ENCODE measurements at places on chromosomes 16 and 17. TPM values are rescaled to one million over a fixed set of nuclear protein-coding genes. Genes with fewer than 3 reads are reported as not detected.

Gene GNG13
- total RNA-seq = not detected

Gene PSMD3
- 83.4 TPM for total RNA-seq

Gene ADGRG1
- total RNA-seq = 18.6 TPM

Gene MYO15B
- total RNA-seq = 48.2 TPM

Gene KRT28
- total RNA-seq = not detected

Gene SLC47A1
- total RNA-seq = 4.6 TPM

Gene ZNF597
- 2.0 TPM for total RNA-seq

Gene MYO19
- 20.0 TPM for total RNA-seq

Gene KRTAP1-1
- total RNA-seq = not detected

Gene MFSD6L
- total RNA-seq = not detected

Gene ZFPM1
- total RNA-seq = 3.5 TPM

Gene SYCE1L
- total RNA-seq = 2.1 TPM

Gene SCIMP
- 1.2 TPM for total RNA-seq

Gene CCDC200
- total RNA-seq = not detected

Gene PABPN1L
- not detected for total RNA-seq

Gene DNASE1L2
- total RNA-seq = 0.47 TPM

Gene SPNS2
- 12.7 TPM for total RNA-seq

Gene PYDC1
- not detected for total RNA-seq

Gene PNMT
- total RNA-seq = 5.8 TPM

Gene CCL4
- total RNA-seq = 0.74 TPM

Gene GP1BA
- not detected for total RNA-seq

Gene OR3A3
- not detected for total RNA-seq
